Transverse colon (tissue), 4 donors: ENCODE measurements at places on chromosomes 1 and 21. TPM values are rescaled to one million over a fixed set of nuclear protein-coding genes. Genes with fewer than 3 reads are reported as not detected.

F3 gene
- total RNA-seq: 46.3 TPM

TSSK3 gene
- total RNA-seq: 1.4 TPM

SYT14 gene
- total RNA-seq: not detected

AGMAT gene
- total RNA-seq: 24.1 TPM

CFHR1 gene
- not detected for total RNA-seq

- H3K4me3 ChIP-seq: no peak overlapping the region
- no peaks in the 10 kb centered on the region for H3K36me3 ChIP-seq
- no peaks in the 10 kb centered on the region for H3K4me1 ChIP-seq
- no peaks in the 10 kb centered on the region for H3K27me3 ChIP-seq
These were observed 133.8 kb upstream of the KIAA1614 start for GRCh38 chr1:180778782-180779398.

- no peaks in the 10 kb centered on the region for H3K27me3 ChIP-seq
- no peak overlapping the region for H3K4me3 ChIP-seq
- H3K27ac ChIP-seq: no peak overlapping the region
- H3K4me1 ChIP-seq: no peaks in the 10 kb centered on the region
- H3K36me3 ChIP-seq: no peaks in the 10 kb centered on the region
These were observed 118.9 kb downstream of the HHAT start for GRCh38 chr1:210447456-210448057.

GRCh38 chr1:20255666-20256065 is 35.0 kb upstream of the VWA5B1 start:
- H3K27ac ChIP-seq: peak overlapping the region; percentile 79
- peaks cover 3% of the 10 kb centered on the region for H3K4me1 ChIP-seq
- no peaks in the 10 kb centered on the region for H3K27me3 ChIP-seq
- H3K36me3 ChIP-seq: no peaks in the 10 kb centered on the region

GRCh38 chr1:6450943-6451373 is 15.0 kb downstream of the TNFRSF25 start:
- peaks cover 95% of the 10 kb centered on the region for H3K27me3 ChIP-seq
- no peak overlapping the region for H3K4me3 ChIP-seq
- DNase-seq: peak; percentile 91

- no peaks in the 10 kb centered on the region for H3K4me1 ChIP-seq
- no peaks in the 10 kb centered on the region for H3K27me3 ChIP-seq
- no peak overlapping the region for H3K4me3 ChIP-seq
- no peaks in the 10 kb centered on the region for H3K36me3 ChIP-seq
- H3K27ac ChIP-seq: no peak overlapping the region
These were observed 6.1 kb upstream of the NTPCR start for GRCh38 chr1:232944347-232944746.

DNA sequence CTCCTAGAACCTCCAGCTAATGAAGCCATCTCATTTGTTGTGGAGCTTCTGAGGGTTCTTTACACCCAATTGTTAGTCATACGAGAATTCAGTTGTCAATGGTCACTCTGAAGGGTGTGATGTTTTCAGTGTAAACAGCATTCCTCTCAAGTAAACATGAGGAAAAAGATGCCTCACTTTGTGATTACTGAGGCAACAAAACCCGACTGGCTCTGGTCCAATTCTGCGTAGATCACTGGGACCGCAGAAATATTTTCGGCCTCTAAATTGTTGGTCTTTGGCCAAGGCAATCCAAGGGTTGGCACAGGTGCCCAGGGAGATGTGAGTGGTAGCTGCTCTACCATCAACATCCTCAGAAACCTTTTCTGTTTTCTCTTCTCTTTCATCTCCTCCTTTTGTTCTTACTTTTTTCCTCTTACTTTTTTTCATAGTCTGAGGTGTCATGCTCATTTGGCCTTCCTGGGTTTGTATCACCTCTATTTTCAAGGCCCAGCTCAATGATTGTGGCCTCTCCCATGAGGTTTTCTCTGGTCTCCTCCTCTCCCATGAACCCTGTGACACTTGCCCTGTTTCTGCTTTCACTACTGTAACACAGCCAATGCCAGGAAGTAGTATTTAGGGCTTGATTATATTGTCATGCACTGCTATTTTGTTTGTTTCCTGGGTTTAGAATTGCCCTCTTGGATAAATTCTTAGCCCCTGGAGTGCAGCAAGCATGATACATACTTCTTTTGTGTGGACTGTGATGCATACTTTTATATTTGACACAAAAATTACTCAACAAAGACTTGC is 221.9 kb downstream of the TNR start:
- no peaks in the 10 kb centered on the region for H3K4me1 ChIP-seq
- no peak overlapping the region for H3K4me3 ChIP-seq
- H3K36me3 ChIP-seq: no peaks in the 10 kb centered on the region
- H3K27me3 ChIP-seq: no peaks in the 10 kb centered on the region

GRCh38 chr1:54229281-54229891 is 29.4 kb downstream of the MRPL37 start:
- H3K27ac ChIP-seq: no peak overlapping the region
- H3K4me1 ChIP-seq: no peaks in the 10 kb centered on the region
- no peaks in the 10 kb centered on the region for H3K36me3 ChIP-seq
